ENCODE measurements at places on chromosomes 12 and 14.

DNA sequence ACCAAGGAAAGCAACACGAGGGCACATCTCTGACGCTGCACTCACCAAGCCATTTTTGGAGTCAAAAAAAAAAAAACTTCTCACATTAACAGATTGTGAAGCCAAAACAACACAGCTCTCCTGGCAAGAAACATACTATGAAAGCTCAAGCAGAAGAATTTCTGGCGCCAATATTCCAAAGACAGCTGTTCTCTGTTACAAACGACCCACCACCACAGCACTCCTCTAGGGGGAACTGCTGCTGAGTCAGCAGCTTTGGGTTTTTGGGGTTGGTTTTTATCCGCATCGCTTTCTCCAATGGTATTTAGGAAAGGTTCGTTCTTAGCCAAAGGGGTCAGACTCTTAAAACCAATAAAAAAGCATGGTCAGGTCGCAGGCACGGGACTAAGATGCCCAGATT lies 379.4 kb downstream of the RPS29 start:
- DNase-seq, result no peak

DNA sequence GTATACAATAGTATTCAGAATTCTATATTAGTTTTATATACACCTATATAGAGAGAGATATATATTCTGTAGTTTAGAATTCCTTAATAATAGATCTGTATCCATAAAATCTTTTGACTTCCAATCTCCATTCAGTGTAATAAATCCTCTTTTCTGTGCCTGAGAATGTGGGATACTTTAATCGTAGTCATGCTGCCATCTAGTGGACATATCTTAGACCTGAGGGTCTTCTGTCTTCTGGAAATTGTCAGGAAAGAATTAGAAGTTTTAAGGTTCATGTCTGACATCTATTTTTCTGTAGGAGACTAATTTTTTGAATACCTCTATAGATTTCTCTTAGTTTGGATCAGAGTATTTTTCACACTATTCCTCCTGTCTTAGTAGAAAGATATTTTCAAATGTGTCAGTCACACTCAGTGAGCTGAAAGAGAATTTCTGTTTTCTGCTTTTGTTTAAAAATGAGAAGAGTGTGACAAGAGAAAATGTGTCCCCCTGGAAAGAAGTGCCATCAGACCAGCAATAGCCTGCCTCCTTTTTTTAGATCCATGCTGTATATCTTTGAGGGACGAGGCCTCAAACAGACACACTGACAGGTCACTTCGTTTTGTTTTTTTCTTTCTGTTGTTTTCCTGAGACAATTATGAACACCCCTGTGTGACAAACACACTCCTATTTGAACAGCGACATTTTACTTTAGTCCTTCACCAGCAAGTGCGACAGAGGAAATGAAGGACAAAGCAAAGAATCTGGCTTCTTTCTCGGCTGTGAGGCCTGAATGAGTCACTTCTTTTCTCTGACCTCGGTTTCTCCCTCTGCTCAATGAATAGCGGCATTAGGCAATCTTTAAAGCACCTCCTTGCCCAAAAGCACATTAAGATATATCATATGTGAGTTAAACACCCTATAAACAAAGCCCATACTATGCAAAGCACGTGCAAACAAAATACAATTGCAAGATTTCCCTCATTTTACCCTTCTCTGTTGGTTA lies 96.3 kb downstream of the GALC start:
- no peak for DNase-seq

DNA sequence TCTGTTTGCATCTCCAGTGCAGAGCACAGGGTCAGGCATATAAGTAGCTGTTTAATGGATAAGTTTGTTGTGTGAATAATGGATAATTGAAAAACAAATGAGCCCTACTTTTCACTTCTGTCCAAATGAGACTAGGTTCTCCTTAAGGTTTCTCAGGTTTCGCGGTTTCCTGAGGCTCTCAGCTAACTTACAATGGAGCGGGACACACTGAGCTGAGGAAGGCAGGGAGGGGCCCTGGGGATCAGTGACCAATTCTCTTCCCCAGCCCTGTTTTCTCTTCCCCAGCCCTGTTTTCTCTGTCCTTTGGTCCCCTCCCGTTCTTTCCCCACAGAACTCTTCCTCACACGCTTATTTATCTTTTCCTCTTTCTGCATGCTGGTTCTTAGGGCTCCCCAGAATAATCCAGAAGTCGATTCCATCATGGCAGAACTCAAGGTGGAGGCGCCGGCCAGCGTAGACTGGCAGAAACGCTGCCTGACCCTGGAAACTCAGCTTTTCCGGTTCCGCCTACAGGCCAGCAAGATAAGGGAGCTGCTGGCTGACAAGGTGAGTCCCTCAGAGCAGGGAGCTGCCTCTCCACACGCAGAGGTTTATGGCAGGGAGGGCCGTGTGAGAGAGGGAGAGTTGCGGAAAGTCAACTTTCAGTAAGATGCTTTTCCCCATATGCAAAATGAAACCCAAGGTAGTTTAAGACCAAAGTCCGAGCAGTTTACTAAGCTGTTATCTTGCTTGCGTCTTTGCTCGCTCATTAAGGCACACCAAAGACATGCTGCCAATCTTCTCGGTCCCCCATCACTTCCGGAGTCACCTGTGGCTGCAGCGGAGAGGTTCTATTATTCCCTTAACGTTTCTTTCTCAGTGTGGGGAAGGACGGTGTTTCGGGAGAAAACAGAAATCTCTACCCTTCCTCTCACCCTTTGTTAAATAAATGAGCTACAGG lies 8.6 kb downstream of the PLEKHH1 start:
- DNase-seq, result no peak

DNA sequence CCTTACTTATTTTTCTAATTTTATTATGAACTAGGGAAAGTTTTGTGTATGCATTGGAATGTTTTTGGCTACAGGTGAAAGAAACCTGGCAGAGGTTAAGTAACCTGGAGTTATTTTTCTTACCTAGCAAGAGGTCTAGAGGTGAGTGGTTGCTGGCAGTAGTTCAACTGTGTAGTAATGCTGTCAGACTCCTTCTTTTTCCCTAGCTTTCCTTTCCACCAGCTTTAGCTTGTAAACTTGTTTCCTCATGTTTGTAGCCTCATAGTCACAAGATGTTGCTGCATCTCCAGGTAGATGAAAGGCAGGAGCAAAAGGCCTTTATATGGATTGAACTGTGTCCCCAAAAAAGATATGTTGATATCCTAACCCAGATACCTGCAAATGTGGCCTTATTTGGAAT lies 105.1 kb upstream of the AMIGO2 start:
- DNase-seq, result no peak

Data from stimulated activated CD8-positive, alpha-beta memory T cell treated with anti-CD3 and anti-CD28 coated beads, Interleukin-2, amount 100 ng/mL, for 1 hour (primary cell).